ENCODE measurements at places on chromosomes 7 and 10.

DNA sequence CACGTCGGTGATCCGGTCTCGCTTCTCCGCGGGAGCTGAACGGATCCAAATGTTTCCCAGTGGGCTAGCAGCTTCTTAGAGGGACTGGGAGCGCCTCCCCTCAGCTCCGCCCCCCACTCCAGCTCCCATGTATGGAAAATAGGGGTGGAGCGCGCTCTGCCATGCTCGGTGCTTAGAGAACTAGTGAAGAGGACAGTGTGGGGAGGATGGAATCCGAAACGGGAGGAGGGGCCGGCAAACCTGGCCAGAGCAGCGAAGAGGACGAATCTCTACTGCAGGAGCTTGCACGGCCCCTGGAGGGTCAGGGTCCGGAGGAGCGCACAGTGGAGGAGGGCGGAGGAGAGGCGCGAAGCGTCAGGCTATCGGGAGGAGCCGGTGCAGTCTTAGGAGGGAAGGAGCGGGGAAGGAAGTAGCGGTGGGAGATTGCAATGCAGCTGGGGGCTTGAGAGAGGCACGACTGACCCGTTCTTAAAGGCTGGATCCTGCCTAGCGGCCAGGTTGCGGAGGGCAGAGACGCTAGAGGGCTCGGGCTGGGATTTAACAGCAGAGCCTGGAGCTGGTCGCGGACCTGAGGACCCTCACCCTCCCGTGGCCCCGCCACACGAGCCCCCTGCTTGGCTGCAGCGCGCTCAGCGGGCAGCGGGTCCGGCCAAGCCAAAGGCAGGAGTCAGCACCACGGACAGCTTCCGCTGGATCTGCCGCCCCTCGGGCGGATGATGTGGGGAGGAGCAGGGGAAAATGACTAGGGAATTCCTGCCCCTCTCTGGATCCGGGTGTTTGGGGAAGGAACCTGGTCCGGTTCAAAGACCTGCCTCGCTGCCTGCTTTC lies at the start of gene PRLHR:
Gene PRLHR, minus strand, starts transcription at position 51 of the 828 bp plus-strand sequence. CDS start 404 bp downstream, outside the sequence.
- no peak for DNase-seq

- DNase-seq = no peak
Observed at GRCh38 chr7:106997487-106998271, 46.8 kb upstream of the PRKAR2B start.

DNA sequence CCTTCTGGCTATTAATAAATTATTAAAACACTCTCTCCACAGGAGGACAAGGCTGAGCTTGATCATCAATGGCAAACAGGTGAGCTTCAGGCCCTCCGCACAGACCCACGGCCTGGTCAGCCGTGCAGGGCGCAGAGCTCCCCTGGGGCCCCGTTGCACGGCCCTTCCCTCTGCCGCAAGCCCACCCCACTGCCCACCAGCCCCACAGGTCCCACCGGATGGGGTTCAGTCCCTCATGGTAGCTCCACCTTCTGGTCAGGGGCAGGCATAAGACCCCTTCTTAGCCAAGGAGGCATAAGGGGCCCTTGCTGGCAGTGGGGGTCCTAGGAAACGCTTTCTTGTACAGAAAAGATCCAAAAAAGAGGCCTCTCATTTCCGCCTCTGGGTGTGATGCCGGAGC lies 84.6 kb downstream of the MAD1L1 start:
- DNase-seq = no peak

- no peak for DNase-seq
Observed at GRCh38 chr10:15457382-15457781, 86.3 kb upstream of the FAM171A1 start.

- no peak for DNase-seq
Observed at GRCh38 chr10:101766753-101767599, 8.9 kb downstream of the FGF8 start.

GRCh38 chr7:136163340-136163801 lies 186.2 kb upstream of the MTPN start:
- DNase-seq = no peak

DNA sequence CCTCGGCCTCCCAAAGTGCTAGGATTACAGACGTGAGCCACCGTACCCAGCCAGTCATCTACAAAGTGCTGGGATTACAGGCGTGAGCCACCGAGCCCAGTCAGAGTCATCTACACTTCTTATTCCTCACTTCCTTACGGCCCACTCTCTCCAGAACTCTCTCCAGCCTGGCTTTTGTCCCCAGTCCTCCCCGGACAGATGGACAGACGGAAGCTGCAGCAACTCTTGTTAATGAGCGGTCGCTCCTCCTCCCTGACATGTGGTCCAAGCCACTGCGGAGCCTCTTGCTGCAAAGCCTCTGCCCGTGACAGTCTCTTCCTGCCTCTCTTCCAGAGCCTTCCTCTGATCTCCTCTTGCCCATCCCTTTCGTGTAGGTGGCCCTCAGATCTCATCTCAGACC lies 45.9 kb downstream of the TMEM270 start:
- DNase-seq = no peak

DNA sequence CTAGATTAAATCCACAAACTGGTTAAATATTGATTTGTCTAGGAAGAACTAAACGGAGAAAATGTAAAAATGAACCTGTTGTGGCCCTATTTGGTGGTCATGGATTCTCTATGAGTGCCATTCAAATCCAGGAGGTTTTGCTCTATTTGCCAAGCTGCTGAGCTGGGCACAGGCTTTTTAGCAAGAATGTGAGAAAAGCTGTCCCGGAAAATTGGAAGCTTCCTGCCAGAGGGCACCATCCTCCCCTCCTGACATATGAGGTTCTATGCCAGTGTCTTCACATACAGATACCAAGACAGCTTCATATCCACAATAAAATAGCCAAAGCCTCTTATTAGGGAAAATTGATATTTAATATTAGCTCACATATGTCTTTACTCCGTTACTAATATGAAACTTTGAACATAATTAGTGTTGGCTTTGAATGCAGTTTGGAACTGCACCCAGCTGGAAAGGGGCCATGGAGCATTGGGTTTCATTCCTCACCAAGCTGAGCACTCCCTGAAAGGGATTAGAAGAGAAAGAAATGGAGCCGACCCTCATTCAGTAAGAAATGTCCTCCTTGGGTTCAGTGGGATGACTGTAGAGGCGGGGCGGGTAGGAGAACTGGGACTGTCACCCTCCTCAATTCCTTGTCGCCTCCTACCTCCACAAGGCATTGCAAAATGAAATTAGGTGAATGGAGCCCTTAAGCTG lies 47.8 kb downstream of the NRCAM start:
- DNase-seq = no peak

GRCh38 chr10:1733720-1734119 lies 3.6 kb downstream of the ADARB2 start:
- no peak for DNase-seq

DNA sequence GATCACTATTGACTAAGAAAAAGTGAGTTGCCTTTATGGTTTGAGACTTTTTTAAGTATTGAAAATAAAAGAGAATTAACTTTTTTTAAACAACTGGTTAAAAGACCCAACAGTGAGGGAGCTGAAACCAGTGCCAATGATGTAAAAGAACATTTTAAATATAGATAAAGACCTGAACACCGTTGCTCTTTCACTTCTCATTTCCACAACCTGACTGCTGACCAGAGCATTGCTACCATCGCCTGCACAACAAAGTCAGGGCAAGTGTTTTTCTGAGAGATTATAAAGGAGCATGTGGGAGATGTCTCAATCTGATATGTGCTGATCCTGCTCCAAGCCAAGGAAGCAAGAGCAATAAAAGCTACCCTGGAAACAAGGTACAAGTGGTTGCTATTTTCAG lies 34.7 kb downstream of the IMMP2L start:
- DNase-seq = no peak

DNA sequence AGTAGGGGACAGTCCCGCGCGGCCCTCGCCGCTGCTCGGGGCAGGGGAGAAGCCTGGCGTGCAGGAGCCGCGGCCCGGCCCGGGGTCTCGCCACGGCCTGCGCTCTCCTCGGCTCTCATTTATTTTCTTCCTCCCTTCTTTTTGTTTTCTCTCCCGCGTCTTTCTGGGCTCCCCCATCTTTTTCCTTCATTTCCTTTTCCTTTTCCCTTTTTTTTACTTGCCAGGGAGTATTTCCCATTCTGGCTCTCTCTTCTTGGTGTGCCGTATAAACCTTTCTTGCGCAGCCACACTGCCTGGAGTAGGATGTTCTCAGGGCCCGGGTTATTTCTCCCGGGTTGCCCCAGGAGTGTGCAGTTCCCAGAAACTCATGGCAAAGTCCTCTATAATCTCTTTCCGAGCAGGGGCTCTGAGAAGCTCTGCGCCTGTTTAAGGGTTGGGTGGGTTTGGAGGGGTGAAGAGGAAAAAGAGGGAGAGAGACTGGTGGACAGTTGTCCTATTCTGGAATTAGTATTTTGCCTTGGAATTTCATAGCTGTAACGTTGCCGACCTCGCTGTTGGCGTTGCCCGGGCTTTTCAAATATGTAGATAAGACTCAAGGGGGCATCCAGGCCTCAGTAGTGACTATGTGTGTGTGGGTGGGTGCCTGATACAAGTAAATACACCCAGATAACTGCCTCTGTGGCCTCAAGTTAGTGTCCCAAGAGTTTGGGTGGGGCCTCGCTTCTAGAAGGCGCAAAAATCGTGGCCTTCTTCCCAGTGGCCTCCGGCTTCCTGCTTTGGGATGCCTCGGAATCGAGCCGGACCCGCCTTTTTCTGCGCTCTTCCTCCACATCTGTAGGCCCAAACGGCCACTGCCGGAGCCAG lies 4.3 kb upstream of the ZNF503 start:
- no peak for DNase-seq

DNA sequence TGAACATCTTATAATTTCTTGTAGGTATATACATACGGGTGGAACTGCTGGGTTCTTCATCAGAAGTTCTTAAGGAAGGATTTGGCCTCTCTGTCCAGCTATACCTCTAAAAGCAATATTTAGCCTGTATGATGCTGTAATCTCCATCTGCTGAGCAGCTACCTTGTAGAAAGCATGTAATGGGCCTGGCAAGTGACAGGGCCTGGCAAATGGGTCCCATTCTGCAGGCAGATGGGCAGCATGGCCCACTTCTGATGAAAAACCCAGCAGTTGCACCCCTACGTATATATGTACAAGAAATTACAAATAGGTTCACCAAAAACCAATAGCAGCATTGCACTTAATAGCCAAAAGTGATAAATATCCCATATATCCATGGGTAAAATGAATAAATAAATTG lies 9.0 kb downstream of the PLPP4 start:
- DNase-seq = no peak

GRCh38 chr10:48794074-48794473 lies 109.4 kb downstream of the WDFY4 start:
- DNase-seq = no peak

Measured in GM04504 (cell line).